Kidney epithelial cell (primary cell): ENCODE measurements at places on chromosomes 6 and 20. TPM values are rescaled to one million over a fixed set of nuclear protein-coding genes. Genes with fewer than 3 reads are reported as not detected.
A peak's percentile ranks its signal among the peaks of the same experiment; 100 is the strongest.

The OR2H1 gene
- not detected in 2 replicates for total RNA-seq

The TSPO2 gene
- total RNA-seq, result not detected in 2 replicates

The GRIK2 gene
- 0.13 and 5.5 TPM in 2 replicates for total RNA-seq

The RIPOR3 gene
- 0.08 and 0.41 TPM in 2 replicates for total RNA-seq

DNA sequence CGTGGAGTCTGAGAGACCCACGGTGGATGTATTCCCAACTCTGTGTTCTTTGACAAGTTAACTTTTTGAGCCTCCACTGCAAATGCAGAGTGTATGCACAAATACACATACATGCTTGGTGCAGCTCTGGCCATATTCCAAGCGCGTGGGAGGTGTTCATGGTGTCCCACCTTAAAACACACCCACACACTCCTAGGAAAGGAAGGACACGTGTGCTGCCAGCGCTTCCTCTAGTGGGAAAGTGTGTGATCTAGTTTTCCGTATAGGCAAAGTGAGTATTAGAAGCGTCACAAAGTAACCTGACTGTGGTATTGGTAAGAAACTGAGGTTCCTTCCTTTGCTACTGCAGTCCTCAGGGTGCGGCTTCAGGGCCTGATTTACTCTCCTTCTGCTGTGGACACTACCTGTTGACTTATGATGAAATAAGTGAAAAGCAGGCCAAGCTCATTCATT is 36.0 kb upstream of the MPC1 start:
- DNase-seq, result no peak

GRCh38 chr6:31654574-31655348 is 933 bp upstream of the APOM start:
- no peak for DNase-seq

GRCh38 chr20:33477386-33478234 is 12.3 kb upstream of the CBFA2T2 start:
- no peak for DNase-seq

GRCh38 chr20:44683263-44684046 is 31.7 kb upstream of the CCN5 start:
- DNase-seq, result no peak

- no peak for DNase-seq
These were observed 610.7 kb downstream of the CBLN4 start for GRCh38 chr20:55394592-55394991.

- peak; percentile 14 for DNase-seq
These were observed 51.6 kb upstream of the FAM184A start for GRCh38 chr6:119129968-119130484.

GRCh38 chr20:51196991-51197651 is 174.2 kb upstream of the KCNG1 start:
- DNase-seq, result no peak

- DNase-seq, result no peak
These were observed 861.7 kb downstream of the QKI start for GRCh38 chr6:164276211-164276610.

DNA sequence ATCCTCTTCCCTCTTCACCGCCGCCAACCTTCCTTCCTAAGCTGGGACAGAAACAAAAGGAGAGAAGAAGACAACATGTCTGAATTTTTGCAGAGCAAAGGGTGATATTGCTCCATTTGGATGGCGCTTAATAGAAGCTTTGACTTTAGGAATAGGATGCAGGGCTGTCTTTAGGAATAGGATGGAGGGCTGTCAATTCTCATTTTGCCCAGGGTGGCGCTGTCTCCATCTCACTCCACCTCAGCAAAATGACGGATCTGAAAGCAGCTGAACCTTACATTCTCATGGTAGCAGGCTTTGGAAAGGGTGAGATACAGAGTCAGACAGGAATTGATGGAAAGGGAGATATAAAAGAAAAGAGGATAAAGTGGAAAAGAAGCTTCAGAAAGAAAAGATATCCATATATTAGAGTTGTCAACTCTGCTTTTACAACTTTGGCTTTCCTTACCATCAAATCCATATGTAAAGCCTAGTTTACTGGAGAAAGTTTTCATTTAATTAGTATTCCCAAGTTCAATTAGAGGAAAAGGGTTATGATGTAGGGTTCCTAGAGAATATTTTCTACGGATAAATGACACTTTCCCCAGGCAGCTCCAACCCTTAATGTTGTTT is 2.4 kb downstream of the MTCL3 start:
- DNase-seq, result no peak

GRCh38 chr6:122472022-122472340 is 374 bp upstream of the SERINC1 start:
- no peak for DNase-seq

GRCh38 chr20:20666359-20666758 is 46.1 kb downstream of the RALGAPA2 start:
- DNase-seq, result no peak
